Effector memory CD4-positive, alpha-beta T cell (primary cell): ENCODE measurements at places on chromosomes 7 and 10.

GRCh38 chr10:100709146-100710082 lies 36.0 kb upstream of the PAX2 start:
- no peak for DNase-seq

GRCh38 chr7:158876984-158877383 lies 20.6 kb downstream of the DYNC2I1 start:
- DNase-seq, result no peak

GRCh38 chr10:97412891-97413304 lies 11.8 kb upstream of the RRP12 start:
- DNase-seq, result no peak

GRCh38 chr10:12338981-12339380 lies 10.4 kb upstream of the CAMK1D start:
- no peak for DNase-seq

GRCh38 chr7:66105263-66105748 lies 9.3 kb upstream of the CRCP start:
- no peak for DNase-seq

DNA sequence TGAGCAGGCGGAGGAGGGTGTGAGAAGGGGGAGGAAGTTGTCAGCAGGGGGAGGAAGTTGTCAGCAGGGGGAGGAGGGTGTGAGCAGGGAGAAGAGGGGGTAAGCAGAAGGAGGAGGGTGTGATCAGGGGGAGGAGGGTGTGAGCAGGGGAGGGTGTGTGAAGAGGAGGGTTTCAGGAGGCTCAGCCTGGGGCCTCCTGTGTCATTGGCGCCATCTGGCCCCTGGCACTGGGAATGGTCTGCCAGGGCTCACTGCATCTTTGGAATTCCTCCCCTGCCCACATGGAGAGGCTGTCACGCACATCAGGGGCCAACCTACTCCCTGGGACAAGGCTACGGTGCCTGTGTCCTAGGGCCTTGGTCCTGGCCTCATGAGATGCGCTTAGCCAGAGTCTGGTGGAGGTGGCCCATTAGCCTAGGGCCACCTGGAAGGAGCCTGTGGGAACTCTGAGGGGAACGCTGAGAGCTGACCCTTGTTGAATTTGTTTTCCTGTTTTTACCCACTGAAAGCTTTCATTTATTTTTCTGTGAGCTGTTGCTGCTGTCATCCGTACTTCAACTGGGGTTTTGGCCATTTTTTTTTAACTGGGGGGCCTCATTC lies 18.0 kb downstream of the CAMK2B start:
- no peak for DNase-seq

DNA sequence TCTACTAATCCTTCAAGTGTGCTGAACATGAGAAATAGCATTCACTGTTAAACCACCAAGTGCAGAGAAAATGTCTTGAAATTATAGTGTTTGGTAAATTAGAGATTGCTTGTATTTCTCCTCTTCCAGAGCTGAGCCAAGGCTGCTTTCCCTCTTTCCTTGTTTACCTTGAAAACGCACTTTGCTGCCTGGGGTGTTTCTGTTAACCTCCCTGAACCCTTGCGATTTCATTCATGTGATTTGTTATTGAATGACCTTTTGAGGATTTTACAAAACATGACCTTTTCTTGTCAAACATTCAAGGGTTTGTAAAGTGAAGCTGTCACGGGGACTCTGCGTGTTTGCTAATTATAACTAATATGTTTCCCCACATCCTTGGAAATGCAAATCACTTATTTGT lies 169.4 kb downstream of the LRMDA start:
- DNase-seq, result no peak

GRCh38 chr7:20064181-20064970 lies 152.8 kb downstream of the MACC1 start:
- no peak for DNase-seq

- DNase-seq, result no peak
Observed at GRCh38 chr7:94396037-94396431, 1.3 kb downstream of the COL1A2 start.

GRCh38 chr10:123573236-123574108 lies 92.7 kb upstream of the GPR26 start:
- no peak for DNase-seq
